WTC11 (cell line): ENCODE measurements at places on chromosomes 7 and 10.
A peak's percentile ranks its signal among the peaks of the same experiment; 100 is the strongest.

GRCh38 chr10:65065278-65065677 is 1544.1 kb downstream of the REEP3 start:
- no peak for DNase-seq

GRCh38 chr7:50112250-50112649 is 19.2 kb upstream of the ZPBP start:
- DNase-seq: no peak

DNA sequence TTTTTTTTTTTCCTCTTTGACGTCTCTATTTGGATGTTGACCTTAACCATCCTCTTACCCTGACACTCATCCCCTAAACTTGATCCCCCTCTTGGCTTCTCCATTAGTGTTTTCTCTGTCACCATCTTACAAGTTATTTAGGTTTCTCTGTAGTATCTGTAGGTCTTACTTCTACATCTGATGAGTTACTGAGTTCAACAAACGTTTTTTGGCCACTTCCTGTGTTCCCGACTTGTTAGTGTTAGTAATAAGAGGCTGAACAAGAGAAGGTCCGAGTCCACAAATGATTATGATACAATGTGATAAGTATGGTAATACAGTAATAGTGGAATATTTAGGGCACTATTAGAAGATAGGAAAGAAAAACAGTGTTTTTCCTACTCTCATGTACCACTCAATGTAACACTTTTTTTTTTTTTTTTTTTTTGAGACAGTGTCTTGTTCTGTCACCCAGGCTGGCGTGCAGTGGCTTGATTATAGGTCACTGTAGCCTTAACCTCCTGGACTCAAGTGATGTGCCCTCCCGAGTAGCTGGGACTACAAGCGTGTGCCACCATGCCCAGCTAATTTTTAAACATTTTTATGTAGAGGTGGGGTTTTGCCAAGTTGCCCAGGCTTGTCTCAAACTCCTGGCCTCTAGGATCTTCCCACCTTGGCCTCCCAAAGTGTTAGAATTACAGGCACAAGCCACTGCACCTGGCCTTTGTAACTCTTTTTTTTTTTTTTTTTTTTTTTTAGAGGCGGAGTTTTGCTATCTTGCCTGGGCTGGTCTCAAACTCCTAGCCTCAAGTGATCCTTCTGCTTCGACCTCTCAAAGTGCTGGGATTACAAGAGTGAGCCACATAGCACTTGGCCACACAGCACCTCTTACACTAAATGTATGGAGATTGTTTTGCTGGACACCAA is 12.5 kb downstream of the CCSER2 start:
- DNase-seq: no peak

DNA sequence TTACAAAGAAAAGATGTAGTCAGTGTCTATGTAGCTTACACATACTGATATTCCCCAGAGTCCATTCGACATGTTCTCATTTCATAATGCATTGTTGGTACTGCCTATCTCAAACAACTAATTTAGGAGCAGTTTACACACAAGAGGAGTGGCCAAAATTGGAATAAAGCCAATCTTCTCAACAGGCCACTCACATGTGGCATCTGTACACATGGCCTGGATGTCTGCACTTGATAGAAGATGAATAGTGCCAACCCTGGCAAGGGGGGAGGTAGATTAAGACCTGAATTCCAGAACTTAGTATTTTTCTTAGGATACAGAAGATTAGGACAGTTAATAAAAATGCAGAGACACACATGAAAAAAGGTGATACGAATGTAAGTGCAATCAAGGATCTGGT is 125.3 kb upstream of the STARD3NL start:
- DNase-seq: no peak

DNA sequence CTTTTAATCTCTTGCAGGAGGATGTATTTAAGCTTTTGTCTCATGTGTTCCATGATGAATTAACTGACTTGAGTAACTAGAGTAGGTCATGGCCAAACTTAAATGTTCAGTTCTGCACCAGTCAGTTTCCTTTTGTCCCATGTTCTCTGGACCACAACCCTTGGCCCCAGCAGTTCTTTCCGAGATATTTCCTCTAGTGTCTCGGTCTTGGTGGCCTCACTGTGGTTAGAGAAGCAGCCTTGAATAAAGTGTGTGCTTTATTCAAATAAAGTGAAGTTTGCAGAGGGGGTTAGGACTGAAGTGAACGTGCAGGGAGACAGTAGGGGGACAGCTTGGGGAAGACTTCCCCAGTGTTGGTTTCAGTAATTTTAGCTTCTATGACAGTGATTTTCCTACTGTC is 9.3 kb downstream of the ZNF212 start:
- no peak for DNase-seq

DNA sequence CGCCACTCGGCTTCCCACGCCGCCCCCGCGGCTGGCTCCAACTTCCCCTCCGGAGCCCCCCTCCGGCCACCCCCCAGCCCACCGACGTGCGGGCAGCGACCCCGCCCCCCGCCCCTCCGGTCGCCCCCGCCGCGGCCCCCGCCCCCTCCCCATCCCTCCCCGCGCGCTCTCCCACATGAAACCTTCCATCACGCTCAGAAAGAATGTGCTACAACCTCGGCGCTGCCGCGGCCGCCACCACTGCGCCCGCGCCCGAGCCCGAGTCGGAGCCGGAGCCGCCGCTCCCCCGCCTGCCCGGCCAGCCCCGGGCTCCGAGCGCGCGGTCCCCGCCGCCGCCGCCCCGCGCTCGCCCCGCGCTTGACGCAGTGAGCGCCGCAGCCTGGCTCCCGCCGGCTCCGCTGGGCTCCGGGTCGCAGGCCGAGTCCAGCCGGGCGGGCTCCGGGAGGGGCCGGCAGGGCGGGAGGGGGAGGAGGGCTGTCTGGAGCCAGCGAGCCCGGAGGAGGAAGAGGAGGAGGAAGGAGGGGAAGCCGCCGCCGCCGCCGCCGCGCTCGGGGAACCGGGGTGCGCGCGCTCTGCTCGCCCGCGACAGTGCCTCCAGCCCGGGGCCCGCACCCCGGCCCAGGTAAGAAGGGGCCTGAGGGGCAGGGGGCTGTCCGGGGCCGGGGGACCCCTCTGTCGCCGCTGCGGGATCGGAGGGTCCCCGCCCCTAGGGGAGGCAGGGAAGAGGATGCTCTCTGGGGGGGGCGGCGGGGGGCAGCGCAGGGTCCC is 4.3 kb upstream of the ELFN1 start:
- no peak for DNase-seq

GRCh38 chr10:104052431-104052830 is 33.2 kb downstream of the COL17A1 start:
- DNase-seq: no peak

GRCh38 chr7:66257481-66257880 is 52.3 kb downstream of the TPST1 start:
- DNase-seq: no peak

GRCh38 chr10:98141484-98142073 is 7.1 kb downstream of the R3HCC1L start:
- DNase-seq: no peak

DNA sequence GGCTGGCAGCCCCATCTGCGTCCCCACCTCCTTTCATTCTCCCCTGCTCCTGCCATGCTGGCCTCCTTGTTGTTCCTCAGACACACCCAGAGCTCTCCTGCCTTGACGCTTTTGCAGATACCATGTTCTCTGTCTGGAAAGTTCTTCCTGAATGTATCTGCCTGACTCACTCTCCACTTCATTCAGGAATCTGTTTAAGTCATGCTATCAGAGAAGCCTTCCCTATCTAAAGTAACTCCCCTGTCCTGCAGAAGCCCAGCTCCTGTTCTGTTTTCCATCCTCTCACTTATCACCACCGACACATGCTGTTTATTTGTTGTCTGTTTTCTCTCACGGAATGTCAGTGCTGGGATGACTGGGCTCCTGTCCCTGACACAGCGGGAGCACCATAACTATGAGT is 82.0 kb downstream of the AFAP1L2 start:
- DNase-seq: no peak

- DNase-seq: no peak
Measured at GRCh38 chr10:15068802-15069201, 19.8 kb downstream of the ACBD7 start.

DNA sequence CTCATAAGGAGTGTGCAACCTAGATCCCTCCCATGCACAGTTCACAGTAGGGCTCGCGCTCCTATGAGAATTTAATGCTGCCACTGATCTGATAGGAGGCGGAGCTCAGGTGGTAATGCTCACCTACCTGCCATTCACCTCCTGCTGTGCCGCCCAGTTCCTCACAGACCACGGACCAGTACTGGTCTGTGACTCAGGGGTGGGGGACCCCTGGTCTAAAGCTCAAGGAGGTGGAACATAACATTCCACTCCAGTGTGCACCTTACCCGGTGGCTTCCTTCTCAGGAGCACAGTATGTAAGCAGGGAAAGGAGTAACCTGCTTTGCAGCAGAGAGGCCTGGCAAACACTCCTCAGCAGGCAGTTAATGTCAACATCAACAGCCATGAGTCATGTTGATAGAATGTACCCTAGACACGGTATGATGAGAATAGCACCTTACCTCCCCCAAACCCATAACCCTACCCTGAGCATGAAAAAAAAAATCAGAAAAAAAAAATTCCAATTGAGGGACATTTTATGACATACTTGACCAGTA is 273.5 kb downstream of the FGFR2 start:
- no peak for DNase-seq

- no peak for DNase-seq
Measured at GRCh38 chr7:93148144-93148543, at the start of gene SAMD9L. SAMD9L (minus strand) TSS chr7:93148385; CDS start chr7:93135971, 12,414 bp downstream.

- no peak for DNase-seq
Measured at GRCh38 chr10:44774676-44775401, 136.3 kb upstream of the TMEM72 start.

DNA sequence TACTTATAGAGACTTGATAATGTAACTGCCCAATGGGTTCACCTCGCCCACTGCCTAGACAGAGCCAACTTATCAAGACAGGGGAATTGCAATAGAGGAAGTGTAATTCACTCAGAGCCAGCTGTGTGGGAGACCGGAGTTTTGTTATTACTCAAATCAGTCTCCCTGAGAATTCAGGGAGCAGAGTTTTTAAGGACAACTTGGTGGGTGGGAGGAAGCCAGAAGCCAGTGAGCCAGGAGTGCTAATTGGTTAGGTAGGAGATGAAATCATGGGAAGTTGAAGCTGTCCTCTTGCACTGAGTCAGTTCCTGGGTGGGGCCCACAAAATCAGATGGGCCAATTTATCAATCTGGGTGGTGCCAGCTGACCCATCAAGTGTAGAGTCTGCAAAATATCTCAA is 20.1 kb upstream of the C7orf33 start:
- no peak for DNase-seq

- DNase-seq: no peak
Measured at GRCh38 chr10:89655722-89656121, 10.7 kb upstream of the PANK1 start.

DNA sequence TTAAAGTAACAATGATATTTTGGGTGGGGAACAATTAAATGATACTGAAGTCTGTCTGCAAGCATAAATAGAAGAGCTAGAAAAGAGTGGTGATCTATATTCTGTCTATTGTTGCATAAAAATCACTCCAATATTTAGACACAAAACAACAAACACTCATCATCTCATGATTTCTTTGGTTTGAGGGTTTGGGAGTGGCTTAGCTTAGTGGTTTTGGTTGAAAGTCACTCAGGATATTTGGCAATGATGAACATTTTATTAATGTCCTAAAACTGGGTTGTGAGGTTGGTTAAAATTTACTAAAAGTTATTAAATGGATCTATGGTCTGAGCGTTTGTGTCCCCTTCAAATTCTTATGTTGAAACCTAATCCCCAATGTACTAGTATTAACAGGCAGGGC is 54.7 kb upstream of the EGFR start:
- DNase-seq: no peak

GRCh38 chr7:137454767-137455166 is 111.2 kb upstream of the PTN start:
- no peak for DNase-seq

DNA sequence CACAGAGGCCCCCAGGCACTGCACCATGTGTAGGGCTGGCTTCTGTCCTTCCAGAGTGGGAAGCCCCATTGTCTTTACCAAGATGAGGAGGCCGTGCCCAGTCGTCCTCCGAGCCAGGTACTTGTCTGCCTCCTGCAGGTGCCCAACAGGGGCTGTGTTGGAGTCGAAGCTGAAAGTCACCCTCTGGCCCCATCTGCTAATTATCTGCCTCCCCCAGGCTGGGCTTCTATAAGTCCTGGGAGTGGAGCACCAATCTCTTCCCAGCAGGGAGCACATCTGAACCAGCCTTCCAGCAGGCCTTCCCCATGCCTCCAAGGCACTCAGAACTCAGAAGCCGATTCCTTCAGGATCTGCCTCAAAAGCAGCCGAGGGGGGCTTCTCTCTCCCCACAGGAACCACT is 11.6 kb upstream of the CHST15 start:
- no peak for DNase-seq

- DNase-seq: no peak
Measured at GRCh38 chr7:47508389-47509380, 73.2 kb downstream of the TNS3 start.

DNA sequence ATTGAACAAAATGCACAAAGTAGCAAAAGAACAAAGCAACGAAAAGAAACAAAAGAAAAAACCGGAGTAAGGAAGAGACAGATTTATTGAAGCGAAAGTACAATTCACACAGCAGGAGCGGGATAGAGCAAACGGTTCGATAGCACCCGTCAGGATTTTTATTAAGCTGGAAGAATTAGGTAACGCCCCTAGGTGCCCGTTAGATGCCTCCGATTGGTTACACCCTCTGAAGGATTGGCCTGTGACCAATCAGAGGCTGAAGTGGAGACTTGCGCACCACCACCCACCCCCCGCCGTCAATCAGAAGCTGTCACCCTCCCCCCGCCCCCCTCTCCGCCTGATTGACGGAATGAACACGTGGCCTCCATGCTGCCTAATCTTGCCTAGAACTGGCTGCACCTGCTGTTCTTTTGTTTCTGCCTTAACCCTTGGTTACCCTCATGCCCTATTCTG is 16.8 kb downstream of the OCM2 start:
- DNase-seq: peak; percentile 69

DNA sequence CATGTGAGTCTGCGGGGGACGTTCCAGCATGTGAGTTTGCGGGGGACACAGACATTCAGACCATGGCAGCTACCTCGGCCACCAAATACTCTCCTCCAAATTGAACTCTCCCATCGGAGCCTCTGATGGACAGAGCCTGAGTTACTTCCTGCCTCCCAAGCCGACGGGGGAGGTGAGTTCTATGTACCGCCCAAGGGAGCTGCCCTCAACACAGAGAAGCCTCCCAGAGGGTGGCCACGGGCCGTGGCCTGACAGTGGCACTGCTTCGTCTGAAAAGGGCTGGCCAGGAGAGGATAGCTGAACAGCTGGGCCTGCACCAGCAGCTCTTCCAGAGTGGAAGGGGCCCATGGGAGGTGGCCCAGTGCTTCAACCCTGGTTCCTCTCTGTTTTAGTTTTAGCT is 274.5 kb upstream of the PPP2R2D start:
- DNase-seq: no peak

GRCh38 chr7:2032030-2032875 is 200.5 kb downstream of the MAD1L1 start:
- DNase-seq: no peak

- DNase-seq: no peak
Measured at GRCh38 chr7:152975076-152975475, 215.5 kb downstream of the ACTR3B start.

GRCh38 chr10:79299397-79300241 is 47.6 kb upstream of the PPIF start:
- DNase-seq: no peak

- DNase-seq: no peak
Measured at GRCh38 chr7:33053721-33054120, 8.9 kb downstream of the NT5C3A start.
